ENCODE measurements at places on chromosomes 5 and 9. TPM values are rescaled to one million over a fixed set of nuclear protein-coding genes. Genes with fewer than 3 reads are reported as not detected.

- no peak overlapping the region for H3K27ac ChIP-seq
- H3K4me3 ChIP-seq = no peak overlapping the region
- H3K36me3 ChIP-seq = no peaks in the 10 kb centered on the region
- no peak for DNase-seq
- no peaks in the 10 kb centered on the region for H3K27me3 ChIP-seq
- no peaks in the 10 kb centered on the region for H3K4me1 ChIP-seq
Measured at GRCh38 chr9:13758936-13759335, 479.4 kb upstream of the MPDZ start.

JAKMIP2 gene
- total RNA-seq = 7.2 TPM

DNA sequence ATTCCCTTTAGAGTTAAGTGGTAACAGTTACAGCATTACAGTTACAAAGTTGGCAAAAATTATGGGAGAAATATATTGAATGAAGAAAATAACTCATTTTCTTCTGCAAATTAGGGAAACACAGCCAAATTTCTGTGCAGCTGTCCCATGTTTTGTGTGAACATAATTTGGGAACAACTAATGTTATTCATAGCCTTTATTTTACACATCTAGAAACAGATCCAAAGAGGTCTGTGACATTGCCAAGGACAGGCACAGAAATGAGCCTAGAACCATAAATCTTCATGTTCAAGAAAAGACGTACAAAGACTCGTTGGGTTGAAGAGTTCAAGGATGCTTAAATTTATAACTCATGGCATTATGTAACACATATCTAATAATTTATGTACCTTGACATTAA is 114.1 kb upstream of the TXNDC8 start:
- no peaks in the 10 kb centered on the region for H3K36me3 ChIP-seq
- H3K4me3 ChIP-seq = no peak overlapping the region
- no peak overlapping the region for H3K27ac ChIP-seq
- DNase-seq = no peak
- no peaks in the 10 kb centered on the region for H3K4me1 ChIP-seq

GRCh38 chr5:18702821-18703220 is 1068.6 kb downstream of the TAF11L14 start:
- no peaks in the 10 kb centered on the region for H3K36me3 ChIP-seq
- H3K27ac ChIP-seq = no peak overlapping the region
- H3K4me1 ChIP-seq = no peaks in the 10 kb centered on the region
- DNase-seq = no peak
- H3K27me3 ChIP-seq = no peaks in the 10 kb centered on the region

GRCh38 chr5:168646335-168646734 is 67.2 kb upstream of the PANK3 start:
- H3K27me3 ChIP-seq = no peaks in the 10 kb centered on the region
- no peak for DNase-seq
- no peaks in the 10 kb centered on the region for H3K4me1 ChIP-seq
- no peak overlapping the region for H3K27ac ChIP-seq
- no peak overlapping the region for H3K4me3 ChIP-seq

RXFP3 gene
- total RNA-seq = not detected

GRCh38 chr5:157523976-157524375 is 51.6 kb downstream of the ADAM19 start:
- H3K4me1 ChIP-seq = peaks cover 14% of the 10 kb centered on the region
- H3K4me3 ChIP-seq = no peak overlapping the region
- no peaks in the 10 kb centered on the region for H3K27me3 ChIP-seq

DNA sequence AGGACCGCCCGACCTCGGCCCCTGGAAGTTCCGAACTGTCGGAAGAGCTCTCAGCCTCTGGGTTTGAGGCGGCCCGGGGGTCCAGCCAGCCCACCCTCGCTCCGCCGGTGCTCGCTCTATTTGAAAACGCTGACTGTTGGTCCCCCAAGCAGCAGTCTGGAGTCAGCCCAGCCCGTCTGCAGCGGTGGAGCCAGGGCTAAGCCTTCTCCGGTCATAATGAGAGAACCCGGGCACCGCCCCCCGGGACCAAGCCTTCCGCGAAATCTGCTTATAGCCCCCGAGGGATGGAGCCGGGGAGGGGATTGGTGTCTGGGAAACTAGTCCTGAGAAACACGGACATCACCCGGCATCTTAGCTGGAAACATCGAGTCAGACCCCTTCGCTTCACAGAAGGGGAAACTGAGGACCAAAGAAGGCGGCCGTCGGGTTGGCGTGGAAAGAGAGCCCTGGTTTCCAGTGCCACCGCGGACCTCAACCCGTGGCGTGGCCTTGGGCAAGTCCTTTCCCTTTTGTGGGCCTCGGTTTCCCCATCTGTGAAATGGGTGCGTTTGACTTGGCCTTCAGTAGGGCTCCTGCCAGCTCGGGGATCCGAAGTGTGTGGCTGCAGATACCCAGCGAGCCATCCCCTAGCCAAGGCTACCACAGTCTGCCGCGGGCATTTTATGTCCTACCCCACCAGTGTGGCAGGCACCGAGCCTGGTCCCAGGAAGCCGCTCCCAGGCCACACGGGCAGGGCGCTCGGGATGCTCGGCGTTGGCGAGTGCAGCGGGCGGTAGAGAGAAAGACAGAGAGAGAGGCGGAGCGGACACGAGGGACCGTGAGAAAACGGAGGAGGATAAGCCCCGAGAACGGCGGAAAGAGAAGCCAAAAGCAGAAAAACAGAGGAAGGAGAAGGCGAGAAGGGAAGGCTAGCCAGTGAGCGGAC is 857 bp downstream of the ADAM19 start:
- no peaks in the 10 kb centered on the region for H3K36me3 ChIP-seq
- H3K4me1 ChIP-seq = peaks cover 15% of the 10 kb centered on the region
- DNase-seq = no peak
- H3K27ac ChIP-seq = peak overlapping the region; percentile 67
- H3K27me3 ChIP-seq = no peaks in the 10 kb centered on the region

DNA sequence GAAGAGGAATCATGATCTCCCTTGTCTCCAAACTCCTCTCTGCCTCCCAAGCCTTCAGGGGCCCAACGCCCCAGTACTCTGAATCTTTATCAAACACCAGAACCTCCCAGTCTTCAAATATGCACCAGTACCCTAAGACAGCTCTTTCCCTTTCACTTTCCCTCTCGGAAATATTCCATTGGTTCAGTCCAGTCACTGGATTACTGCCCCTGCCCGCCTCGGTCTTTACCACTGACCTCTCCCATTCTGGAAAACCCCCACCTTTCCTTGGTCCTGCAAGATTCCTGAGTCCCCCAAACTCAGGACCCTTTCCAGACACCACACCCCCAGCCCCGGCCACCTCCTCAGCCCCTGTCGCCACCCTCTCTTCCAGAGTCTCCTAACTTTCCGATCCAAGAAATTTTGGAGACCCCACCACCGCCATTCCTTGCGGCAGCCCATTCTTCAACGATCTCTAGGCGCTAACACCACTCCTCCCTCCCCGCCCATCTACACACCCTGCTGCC is 674 bp downstream of the C5orf15 start:
- peaks cover 25% of the 10 kb centered on the region for H3K4me1 ChIP-seq
- H3K36me3 ChIP-seq = no peaks in the 10 kb centered on the region
- H3K27ac ChIP-seq = peak overlapping the region; percentile 98

DNA sequence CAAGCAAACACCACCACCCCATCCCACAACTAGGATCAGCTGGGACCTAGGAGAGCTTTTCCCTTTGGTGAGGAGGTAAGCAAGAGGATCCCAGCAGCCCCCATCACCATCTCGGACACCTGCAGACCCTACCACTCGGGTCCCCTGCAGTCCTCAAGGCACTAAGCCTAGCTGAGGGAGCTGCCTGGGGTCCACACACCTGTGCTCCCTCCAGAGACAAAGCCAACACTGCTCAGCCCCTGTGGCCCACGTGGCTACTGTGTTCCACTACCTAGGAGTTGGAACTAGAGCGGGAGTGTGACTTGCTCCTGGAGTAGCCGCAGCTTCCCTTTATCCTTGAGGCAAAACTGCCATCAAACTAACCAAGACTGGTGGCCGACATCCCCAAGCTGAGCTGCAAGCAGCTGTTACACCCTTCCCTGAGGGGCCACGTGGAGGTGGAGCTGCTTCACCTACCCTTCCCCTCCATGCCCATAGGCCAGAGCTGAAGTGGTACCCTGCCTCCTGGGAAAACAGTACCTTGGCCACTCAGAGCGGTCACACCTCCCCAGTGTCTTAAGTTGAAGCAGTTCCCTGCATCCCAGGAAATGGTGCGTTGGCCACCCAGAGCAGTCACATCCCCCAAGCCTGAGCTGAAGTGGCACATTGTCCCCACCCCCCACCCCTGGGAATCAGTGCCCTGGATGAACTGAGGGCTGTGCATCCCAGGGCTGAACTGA is 205.5 kb downstream of the CACNA1B start:
- H3K4me3 ChIP-seq = no peak overlapping the region
- no peaks in the 10 kb centered on the region for H3K27me3 ChIP-seq
- no peak overlapping the region for H3K27ac ChIP-seq

HMGXB3 gene
- total RNA-seq = 53.8 TPM

FAM170A gene
- total RNA-seq = not detected

- H3K4me3 ChIP-seq = no peak overlapping the region
- no peaks in the 10 kb centered on the region for H3K36me3 ChIP-seq
- no peak for DNase-seq
- H3K4me1 ChIP-seq = no peaks in the 10 kb centered on the region
Measured at GRCh38 chr9:98890256-98890655, 53.5 kb upstream of the COL15A1 start.

NR2F1 gene
- total RNA-seq = 64.9 TPM

MYMK gene
- 1.4 TPM for total RNA-seq

SPOUT1 gene
- 26.4 TPM for total RNA-seq

GRCh38 chr5:40436535-40437237 is 243.0 kb upstream of the PTGER4 start:
- no peaks in the 10 kb centered on the region for H3K4me1 ChIP-seq
- H3K36me3 ChIP-seq = no peaks in the 10 kb centered on the region
- H3K4me3 ChIP-seq = no peak overlapping the region
- H3K27ac ChIP-seq = peak overlapping the region; percentile 19
- no peaks in the 10 kb centered on the region for H3K27me3 ChIP-seq

NINJ1 gene
- total RNA-seq = 48.2 TPM

NDUFAF2 gene
- total RNA-seq = 16.2 TPM

- H3K4me3 ChIP-seq = no peak overlapping the region
- H3K36me3 ChIP-seq = no peaks in the 10 kb centered on the region
- H3K27ac ChIP-seq = no peak overlapping the region
- H3K4me1 ChIP-seq = no peaks in the 10 kb centered on the region
- no peaks in the 10 kb centered on the region for H3K27me3 ChIP-seq
Measured at GRCh38 chr5:108334225-108334624, 47.7 kb downstream of the FBXL17 start.

PAEP gene
- total RNA-seq = not detected

DNA sequence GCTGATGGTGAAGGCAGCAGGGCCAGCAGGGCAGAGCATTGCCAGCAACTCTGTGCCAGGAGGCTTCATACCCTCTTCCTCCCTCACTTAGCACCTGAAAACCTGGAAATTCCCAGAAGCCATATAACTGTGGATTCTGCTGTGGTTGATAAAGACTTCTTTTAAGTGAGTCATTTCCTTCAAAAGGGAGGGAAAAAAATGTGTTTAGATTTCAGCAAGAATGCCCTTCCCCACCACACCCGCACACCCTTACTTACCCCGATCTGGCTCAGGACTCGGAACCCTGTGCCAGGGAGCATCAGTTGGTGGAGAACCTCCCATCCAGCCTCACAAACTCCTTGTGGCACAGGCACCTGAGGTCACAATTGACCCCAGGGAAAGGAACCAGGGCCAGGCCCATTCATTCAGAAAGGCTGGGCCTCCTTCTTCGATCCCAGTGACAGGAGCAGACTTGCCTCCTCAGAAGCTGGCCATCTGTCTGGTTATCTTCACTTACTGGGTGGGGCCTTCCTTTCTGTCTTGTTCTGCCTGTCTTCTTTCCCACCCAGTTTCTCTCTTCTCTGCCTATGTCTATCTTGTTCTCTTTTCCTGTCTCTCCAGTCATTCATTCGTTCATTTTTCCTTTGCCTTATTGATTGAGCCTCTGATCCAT is 62.6 kb downstream of the PLAC8L1 start:
- no peaks in the 10 kb centered on the region for H3K4me1 ChIP-seq
- DNase-seq = no peak
- H3K4me3 ChIP-seq = no peak overlapping the region
- no peaks in the 10 kb centered on the region for H3K36me3 ChIP-seq
- no peak overlapping the region for H3K27ac ChIP-seq

SVEP1 gene
- 96.9 TPM for total RNA-seq

- no peak overlapping the region for H3K4me3 ChIP-seq
- peaks cover 29% of the 10 kb centered on the region for H3K36me3 ChIP-seq
- H3K27ac ChIP-seq = no peak overlapping the region
- H3K4me1 ChIP-seq = no peaks in the 10 kb centered on the region
- no peak for DNase-seq
Measured at GRCh38 chr5:180098526-180098925, 27.0 kb upstream of the RNF130 start.

DNA sequence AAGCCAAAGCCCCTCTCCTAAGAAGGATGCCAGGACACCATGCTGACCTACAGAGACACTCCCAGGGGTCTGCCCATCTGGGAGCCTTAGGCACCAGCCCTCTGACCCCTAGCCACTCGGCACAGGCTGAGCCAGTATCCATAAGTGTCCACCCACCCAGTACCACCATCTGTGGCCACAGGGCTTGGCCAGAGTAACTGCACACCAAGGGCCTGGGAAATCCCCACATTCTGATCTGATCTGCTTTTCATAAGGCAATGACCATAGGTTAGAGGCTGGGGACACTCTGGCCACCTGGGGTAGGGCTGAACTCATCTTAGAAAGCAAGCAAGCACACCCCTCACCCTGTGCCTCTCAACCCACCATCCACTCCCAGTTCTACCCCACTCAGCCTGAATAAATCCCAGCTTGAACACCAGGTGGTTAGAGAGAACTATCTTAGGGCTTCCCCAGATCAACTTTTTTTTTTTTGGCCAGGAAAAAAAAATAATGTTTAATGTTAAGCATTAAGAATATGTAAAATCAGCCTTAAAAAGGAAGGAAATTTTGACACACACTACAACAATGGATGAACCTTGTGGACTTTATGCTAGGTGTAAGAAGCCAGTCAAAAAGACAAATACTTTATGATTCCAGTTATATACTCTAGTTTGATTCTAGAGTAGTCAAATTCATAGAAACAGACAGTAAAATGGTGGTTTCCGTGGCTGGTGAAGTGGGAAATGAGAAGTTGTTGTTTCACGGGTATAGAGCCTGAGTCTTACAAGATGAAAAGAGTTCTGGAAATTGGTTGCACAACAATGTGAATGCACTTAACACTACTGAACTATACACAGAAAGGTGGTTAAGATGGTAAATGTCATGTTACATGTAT is 6.2 kb downstream of the GNPDA1 start:
- H3K27me3 ChIP-seq = no peaks in the 10 kb centered on the region
- peaks cover 2% of the 10 kb centered on the region for H3K36me3 ChIP-seq
- no peak overlapping the region for H3K27ac ChIP-seq
- DNase-seq = no peak

- H3K36me3 ChIP-seq = no peaks in the 10 kb centered on the region
- H3K27ac ChIP-seq = no peak overlapping the region
- no peak for DNase-seq
- no peak overlapping the region for H3K4me3 ChIP-seq
Measured at GRCh38 chr9:70971723-70972122, 149.7 kb downstream of the TRPM3 start.

HTR4 gene
- total RNA-seq = not detected

- no peaks in the 10 kb centered on the region for H3K36me3 ChIP-seq
- peaks cover 13% of the 10 kb centered on the region for H3K4me1 ChIP-seq
- no peaks in the 10 kb centered on the region for H3K27me3 ChIP-seq
- H3K27ac ChIP-seq = no peak overlapping the region
- H3K4me3 ChIP-seq = no peak overlapping the region
- no peak for DNase-seq
Measured at GRCh38 chr5:53105611-53106300, 3.8 kb downstream of the MOCS2 start.

DBH gene
- under 0.01 TPM for total RNA-seq

Measured in tibial nerve (tissue), 4 donors.